ENCODE measurements at places on chromosomes 1 and 21.
A peak's percentile ranks its signal among the peaks of the same experiment; 100 is the strongest.

- no peak for DNase-seq
These were observed 57.7 kb upstream of the ACTL8 start for GRCh38 chr1:17697458-17697857.

- DNase-seq, result no peak
These were observed 219.6 kb downstream of the MRPL39 start for GRCh38 chr21:25387665-25388064.

DNA sequence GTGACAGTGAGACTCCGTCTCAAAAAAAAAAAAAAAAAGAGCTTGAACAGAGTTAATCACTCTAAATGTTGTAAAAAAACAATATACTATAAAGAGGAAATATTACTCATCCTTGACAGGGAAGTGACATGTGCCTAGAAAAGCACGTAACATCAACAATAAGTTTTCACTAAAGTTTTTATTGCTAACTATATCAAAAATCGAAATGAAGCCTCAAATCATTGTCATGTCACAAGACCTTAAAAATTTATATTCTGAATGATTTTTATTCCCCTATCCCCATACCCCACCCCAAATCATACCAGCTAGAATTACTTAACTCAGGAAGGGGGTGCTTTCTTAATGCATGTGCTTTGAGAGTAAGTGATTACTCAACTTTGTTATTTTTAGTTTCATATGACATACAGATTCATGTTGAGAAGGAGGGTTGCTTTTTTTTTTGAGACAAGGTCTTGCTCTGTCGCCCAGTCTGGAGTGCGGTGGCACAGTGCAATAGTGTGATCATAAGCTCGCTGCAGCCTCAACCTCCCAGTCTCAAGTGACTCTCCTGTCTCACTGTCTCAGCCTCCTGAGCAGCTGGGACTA is 53.6 kb upstream of the MUTYH start:
- peak; percentile 42 for DNase-seq

DNA sequence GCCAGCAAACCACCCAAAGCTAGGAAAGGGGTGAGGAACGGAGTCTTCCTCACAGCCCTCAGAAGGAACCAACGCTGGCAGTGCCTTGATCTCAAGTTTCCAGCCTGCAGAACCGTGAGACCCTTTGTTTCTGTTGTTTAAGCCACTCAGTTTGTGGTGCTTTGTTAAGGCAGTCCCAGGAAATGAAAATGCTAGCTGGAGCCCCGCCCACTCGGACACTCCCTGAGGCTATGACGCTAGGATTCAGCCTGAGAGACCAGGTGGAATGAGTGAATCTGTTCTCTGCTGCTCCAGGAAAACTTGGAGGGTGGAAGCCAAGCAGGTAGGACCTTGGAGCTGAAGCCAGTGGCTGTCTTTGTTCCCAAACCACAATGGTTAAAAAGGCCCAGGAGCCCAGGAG is 196.5 kb upstream of the POU3F1 start:
- DNase-seq, result no peak

DNA sequence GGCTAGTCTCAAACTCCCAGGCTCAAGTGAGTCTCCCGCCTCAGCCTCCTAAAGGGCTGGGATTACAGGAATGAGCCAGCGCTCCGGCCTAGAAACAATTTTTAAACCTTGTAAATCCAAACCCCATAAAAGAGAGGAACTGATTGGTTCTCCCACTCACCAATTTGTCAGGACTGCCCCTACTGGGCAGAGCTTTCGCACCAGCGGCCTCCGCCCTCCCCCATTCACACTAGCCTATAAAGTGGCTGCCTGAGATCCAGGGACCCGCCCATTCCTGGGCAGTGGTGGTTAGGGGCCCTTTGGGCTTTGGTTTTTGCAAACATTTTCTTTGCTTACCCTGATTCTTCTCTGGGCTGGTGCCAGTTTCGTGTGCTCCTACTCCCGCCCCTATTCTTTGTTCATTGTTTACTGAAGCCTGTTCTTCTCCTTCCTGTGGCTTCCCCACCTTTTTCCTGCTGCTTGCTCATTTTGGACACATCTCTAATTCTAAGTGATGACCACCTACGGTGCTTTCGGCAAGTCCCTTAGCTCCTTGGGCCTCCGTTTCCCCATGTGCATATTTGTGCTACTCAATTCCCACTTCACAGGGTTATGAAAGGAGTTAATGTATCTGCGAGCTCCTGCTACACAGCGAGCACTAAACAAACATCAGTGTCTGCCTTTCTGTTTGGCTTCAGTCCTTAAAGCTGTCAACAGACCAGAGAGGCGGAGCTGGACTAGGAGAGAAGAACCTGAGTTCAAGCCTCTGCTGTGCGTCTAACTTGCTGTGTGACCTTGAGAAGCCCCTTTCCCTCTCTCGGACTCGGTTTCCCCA is 39.8 kb upstream of the CLIC4 start:
- peak; percentile 77 for DNase-seq

DNA sequence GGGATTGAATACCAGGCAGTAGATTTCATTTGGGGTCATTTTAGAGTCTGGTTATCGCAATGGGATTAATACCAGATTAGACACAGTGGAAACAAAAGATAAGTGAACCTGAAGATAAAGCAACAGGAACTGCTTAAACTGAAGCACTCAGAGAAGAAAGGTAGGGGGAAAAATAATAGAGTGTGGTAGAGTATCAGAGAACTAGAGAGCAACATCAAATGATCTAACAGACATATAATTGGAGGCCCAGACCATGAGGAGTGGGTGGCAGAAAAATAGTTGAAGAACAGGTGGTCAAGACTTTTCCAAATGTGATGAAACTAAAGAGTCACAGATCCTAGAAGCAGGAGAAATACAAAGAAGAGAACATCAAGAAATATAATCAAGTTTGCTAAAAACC is 484.3 kb downstream of the CAMTA1 start:
- DNase-seq, result no peak

Measured in GM10248 (cell line).